NCI-H1436 (cell line): ENCODE measurements at places on chromosomes 1 and 21.

- no peak for DNase-seq
Observed at GRCh38 chr1:18778437-18778836, 81.0 kb downstream of the TAS1R2 start.

DNA sequence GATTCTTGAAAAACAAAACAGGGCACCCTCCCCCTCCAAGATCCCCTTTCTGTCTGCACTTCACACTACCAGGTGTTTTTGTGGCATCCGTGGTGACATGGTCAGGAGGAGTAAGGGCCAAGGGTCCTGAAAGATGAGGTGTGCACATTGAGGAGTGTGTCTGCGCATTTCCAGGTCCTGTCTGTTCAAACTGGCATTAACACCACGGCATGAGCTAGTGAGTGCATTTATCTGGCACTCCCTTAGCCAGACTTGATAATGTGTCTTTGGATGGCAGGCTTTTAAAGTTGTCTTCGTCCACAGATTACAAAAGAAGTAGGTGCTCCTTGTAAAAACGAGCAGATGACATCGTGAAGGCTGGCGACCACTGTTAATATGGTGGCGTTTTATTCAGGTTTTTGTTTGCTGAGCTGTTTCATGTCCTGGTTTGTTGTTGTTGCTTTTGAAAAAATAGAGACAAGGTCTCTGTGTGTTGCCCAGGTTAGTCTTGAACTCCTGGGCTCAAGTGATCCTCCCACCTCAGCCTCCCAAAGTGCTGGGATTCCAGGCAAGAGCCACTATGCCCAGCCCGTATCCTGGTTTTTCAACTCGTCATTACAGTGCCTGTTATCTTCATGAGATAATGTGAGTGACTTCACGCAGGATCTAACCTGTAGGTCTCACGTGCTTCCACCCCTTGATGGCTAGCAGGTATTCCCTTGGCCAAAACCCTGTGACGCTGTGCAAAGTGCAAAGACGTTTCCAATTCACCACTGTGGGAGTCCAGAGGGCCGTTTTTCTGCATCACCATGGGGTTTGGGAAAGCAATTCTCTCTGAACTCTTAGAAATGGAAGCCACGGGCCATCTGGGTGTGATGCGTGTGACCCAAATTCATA, 4.2 kb downstream of the TMEM51 start:
- DNase-seq: no peak

DNA sequence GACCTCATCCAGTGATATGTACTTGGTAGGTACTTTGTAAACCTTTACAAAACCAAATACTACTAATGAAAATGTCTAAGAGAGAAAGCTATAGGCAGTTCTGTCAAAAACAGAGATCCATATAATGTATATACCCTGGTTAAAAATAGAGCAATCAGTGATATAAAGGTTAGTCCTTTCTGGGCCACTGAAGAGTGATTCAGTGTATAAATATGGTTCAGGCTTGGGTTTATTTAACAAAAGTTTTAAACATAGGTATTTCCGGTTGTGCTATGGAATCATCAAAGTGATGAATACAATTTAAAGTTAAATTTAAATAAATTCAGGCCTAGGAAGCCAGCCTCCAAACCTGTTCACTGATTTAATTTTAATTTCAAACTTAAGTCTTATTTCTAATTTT, 108.4 kb upstream of the DMRTA2 start:
- no peak for DNase-seq

DNA sequence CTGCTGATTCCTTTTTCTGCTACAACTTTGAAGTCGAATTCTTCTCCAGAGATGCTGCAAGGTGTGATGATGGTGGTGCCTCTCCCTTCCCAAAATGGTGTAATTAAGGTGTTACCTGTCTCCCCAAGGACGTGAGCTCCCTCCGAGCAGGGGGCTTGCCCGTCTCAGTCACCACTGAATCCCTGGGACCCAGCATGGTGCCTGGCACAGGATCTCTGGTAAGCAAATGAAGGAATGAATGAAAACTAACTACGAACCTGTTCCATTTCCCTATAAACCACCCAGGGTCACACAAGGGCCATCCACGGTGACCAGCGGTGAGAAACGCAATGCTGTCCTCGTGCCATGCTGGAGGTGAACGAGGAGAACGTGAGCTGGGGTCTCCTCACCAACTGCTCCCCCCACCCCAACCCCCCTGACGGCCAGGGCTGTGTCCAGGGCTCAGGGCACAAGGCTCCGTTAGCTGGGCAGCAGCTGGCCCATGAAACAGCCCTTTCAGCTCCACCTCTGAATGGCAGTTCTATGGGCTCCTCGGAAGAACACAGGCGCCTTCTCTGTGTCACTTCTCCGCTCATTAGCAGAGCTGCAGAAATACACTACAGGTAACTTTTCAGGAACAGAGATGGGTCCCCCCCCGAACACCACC, 2.2 kb upstream of the MATN1 start:
- DNase-seq: no peak

- DNase-seq: no peak
Observed at GRCh38 chr21:25334046-25334730, 273.1 kb downstream of the MRPL39 start.

DNA sequence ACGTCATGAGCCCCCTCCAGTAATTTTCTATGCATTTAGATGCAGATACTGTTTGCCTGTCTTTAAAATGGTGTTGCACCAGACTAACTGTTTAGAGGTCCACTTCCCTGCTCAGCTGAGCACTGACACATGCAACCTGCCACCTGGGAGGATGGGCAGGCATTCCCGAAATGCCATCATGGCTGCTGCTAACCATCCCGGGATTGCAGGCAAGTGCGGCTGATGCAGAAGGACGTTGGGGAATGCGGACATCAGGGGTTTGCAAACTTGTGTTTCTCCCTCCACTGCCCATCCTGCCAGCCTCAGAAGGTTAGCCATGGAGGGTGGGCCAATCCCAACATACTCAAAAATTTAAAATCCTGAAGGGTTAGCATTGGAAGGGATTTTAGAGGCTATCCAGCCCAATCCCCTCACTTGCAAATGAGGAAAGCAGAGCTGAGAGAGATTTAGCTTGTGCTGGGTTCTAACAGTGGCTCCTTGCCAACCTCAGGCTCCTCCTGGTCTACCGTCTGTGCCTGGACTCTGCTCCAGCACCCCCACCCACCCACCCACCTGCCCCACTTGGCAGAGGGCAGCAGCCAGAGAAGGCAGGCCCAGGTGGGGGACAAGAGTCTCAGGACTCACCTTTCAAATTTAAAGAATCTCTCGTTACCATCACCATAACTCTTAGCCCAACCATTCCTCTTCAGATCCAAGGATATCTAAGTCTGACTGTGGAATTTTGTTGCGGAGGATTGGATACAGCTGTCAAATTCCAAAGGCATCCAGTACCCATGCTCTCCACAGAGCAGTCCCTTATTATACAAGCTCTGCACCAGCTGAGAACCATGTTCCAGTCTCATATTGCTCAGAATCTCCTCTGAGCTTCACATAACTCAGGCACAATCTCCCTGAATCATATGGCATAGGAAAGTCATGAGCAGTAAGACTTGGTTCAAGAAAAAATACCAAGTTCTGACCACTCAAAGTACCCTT, 34.2 kb downstream of the HIVEP3 start:
- no peak for DNase-seq

DNA sequence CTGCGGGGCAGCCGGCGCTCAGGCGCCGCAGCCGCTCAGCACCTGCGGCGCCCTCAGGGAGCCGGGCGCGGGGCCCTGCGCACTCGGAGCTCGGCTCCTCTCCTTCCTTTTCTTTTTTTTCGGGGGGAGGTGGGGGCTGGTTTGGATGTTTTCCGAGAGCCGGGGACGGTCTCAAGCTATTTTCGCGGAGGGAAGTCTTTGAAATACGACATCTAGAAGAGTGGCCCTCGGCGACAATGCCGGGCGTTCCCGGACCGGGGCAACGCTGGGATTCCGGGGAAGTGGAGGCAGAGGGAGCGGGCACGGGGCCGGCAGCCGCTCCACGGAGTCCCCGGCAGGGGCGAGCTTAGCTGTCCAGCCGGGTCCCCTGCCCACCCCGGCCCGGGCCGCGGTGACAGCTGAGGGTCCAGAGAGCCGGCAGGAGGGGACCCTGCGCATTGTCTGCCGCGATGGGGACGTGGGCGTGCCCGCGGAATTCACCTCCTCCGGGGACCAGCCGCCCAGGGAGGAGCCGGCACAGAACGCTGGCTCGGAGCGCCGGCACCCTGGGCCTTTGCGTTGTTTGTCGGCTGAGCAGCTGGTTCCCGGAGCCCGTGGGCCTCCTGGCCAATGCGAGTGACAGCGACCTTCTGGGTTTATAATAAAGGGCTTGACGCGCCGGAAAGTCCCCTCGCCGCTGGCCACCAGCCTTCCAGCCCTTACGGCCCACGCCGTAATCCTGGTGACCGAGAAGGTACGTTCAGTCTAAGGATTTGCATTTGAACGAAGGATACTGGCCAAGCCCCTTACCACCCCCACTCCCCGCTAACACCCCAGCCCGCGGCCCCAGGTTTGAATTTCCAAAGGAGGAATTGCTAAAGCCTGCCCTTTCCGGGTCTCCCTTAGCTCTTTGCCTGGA, 582 bp downstream of the SLC37A1 start:
- DNase-seq: no peak

DNA sequence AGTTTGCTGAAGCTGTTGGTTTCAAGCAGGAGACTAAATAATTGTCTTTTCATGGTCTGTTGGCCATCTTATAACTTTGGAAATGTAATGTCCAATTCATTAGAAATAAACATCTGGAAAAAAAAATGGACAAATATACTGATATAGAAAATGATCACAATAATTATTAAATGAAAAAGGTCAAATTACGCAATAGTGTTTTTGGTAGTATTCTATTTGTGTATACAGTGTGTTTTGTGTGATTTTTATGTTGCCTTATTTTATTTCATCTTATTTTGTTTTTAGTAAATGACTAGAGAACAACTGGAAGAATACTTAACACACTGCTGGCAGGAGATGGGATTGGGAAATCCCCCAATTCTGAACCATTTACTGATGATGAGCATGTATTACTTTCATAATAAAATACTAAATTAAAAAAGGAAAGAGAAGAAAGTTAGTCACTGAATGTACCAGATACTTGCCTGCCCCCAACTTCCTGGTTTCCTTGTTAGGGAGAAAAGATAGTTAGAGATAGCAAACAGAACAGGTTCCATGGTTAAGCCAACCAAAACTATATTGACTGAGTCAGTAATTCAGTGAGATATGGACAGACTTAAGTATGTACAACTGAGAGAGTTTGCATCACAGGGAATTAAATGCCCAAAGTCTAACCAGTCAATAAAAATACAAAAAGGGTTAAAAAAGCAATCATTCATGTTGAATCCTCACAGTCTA, 24.0 kb upstream of the SAMD13 start:
- no peak for DNase-seq

- DNase-seq: no peak
Observed at GRCh38 chr1:162590101-162590500, 28.6 kb downstream of the UAP1 start.
